CD4-positive, alpha-beta T cell treated with Interleukin-17A for 1 hour (primary cell): ENCODE measurements at places on chromosomes 3 and 15.

- no peak for DNase-seq
Observed at GRCh38 chr3:165619069-165619468, 218.2 kb downstream of the BCHE start.

- no peak for DNase-seq
Observed at GRCh38 chr3:79410136-79410535, 357.7 kb downstream of the ROBO1 start.

GRCh38 chr3:4532535-4533112, 39.5 kb downstream of the ITPR1 start:
- no peak for DNase-seq

- no peak for DNase-seq
Observed at GRCh38 chr3:131453533-131453932, 49.2 kb downstream of the MRPL3 start.

- no peak for DNase-seq
Observed at GRCh38 chr15:86041399-86041798, 38.3 kb upstream of the AGBL1 start.

GRCh38 chr3:188962253-188963247, 209.2 kb upstream of the TPRG1 start:
- no peak for DNase-seq

DNA sequence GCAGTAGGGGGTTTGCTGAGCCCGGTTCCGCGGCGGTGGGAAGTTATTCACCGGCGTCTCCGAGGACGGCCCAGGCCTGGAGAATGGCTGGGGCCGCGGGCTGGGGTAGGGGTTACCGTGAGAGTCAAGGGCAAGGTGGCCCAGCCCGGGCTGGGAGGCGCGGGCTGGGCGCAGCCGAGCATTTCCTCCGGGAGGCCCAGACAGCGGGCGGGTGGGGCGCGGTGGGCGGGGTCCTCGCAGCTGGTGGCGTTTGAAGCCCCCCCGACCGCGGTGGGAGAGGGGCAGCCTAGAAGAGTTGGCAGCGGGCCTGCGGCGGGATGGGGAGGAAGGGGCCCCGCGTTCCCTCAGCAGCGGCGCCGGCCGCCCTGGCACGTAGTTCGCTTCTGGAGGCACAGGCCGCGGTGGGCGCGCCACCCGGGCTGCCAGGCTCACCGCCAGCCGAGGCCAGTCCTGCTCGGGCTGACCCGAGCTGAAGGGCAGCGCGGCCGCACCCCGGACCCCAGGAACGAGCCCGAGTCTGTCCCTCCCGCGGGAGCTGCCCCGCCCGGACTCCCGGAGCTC, 960 bp upstream of the KLF13 start:
- peak; percentile 67 for DNase-seq

GRCh38 chr3:58106061-58106460, 97.8 kb downstream of the FLNB start:
- DNase-seq, result no peak

GRCh38 chr3:191430103-191430502, 30.9 kb upstream of the PYDC2 start:
- DNase-seq, result no peak

- no peak for DNase-seq
Observed at GRCh38 chr15:36866896-36867295, 233.5 kb downstream of the MEIS2 start.

DNA sequence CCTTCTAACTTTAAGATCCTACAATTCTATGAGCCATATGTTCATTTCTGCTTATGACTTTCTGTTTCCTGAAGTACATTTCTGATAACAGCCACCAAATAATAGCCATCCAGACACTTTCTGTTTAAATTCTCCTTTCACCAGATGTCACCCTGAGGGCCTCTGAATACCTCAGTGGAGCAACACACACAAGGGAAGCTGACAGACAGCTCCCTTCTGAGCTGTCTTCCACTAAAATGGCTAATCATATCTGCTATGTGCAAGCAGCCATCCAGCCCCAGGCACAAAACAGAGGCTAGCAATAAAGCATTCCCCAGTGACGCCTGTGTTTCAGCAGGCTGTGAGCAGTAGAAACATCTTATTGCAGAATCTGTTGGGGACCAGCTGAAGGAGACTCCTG, 666.6 kb upstream of the UBE2E2 start:
- no peak for DNase-seq

DNA sequence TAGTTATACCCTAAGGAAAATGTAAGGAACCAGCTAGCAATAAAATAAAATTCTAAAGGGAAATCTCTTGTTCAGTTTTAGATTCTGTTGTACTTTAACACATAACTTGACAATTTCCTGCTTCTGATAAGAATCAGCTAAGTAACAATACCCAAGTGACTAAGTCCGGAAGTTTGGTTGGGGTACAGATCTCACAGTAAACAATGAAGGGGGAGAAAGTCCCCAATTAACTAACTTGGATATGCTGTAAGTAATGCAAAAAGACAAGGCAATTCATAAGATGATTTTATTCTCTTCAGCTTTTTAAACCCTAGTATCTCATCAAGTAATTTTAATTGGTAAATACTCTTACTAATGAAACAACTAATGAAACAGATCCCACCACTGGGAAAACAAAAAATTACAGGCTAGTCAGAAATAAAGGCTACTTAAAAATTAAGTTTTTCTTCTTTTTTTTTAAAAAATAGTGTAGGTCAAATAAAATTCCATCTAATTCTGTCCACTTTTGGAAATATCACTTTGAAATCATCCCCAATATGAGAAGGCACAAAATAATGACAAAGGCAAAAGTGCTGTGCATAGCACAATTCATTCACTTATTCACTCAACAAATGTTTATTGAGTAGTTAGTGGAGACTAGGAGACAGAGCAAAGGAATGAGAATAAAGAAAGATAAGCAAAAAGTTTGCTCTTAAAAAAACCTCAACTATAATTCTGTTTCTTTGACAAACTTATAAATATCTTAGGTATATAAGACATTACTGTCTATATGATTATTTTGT, 37.8 kb upstream of the IL20RB start:
- DNase-seq, result peak; percentile 86

GRCh38 chr15:58575045-58575786, 143.4 kb downstream of the LIPC start:
- DNase-seq, result no peak

DNA sequence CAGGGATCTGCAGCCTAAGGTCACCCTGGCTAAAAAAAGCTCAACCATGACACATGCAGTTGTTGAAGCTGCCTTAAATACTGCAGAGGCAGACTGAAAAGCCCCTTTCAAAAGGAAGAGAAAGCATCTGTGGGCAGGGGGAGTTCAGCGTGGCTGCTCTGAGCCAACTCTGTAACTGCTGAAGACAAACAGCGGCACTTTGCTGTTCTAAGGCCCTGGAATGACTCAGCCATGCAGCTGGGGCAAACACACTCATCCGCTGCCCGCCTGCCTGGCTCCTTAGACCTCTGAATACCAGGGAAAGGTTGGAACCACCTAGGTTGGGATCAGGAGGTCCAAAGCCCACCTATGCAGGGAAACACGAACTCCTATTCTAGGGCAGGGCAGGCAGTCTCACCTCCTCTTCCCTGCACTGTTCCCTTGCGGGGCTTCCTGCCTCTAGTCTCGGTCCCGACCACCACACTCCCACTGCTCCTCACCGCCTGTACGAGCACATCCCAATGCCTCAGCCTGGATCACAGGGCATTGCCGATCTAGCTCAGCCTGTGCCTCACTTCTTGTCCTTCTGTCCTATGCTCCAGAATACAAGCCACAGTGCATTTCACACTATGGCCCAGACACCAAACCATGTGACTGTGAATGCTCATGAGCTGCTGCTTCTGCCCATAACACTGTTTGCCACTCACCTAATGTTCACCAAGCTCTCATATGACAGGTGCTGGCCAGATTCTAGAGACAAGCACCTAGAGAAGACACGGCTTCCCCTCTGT, 6.6 kb upstream of the MUSTN1 start:
- DNase-seq, result no peak

GRCh38 chr3:36380221-36381031, at the start of gene STAC:
Gene STAC, plus strand, starts transcription at chr3:36380504. Its CDS starts 140 bp downstream, at chr3:36380644.
- DNase-seq, result no peak

- DNase-seq, result no peak
Observed at GRCh38 chr15:69126054-69126469, 34.4 kb upstream of the GLCE start.

DNA sequence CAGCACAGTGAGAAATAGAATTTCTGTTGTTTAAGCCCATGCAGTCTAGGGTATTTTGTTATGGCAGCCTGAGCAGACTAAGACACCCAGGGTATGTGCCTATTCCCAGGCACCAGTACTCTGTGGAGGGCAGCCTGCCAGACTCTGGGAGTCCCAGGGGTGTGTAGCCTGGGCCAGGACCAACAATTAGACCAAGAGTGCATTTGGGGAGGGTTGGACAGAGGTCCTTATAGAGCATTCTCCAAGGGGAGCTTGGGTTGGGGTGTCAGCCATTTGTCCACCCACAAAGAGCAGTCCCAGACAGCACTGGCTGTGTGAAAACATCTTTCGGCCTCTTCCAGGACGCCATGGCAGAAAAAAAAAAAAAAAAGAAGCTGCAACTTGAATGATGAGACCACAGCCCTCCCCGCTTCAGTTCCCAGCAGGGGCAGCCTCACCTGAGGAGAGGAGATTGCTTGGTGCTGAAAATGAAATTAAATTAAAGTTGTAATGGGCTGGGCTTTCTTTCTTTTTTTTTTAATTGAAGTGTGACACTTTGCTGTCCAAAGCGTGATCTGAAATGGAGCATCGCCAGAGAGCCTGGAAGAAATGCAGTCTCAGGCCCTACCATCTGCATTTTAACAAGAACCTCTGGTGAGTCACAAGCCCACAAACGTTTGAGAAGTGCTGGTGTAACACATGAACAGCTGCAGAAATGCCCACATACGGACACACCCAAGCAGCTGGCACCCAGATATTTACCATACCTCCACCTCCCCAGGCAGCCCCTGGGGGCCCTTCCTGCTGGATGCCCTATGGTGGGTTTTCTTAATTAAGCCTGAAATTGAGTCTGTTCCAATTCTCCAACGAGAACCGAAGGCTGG, 21.3 kb upstream of the CAV3 start:
- peak; percentile 19 for DNase-seq

- DNase-seq, result no peak
Observed at GRCh38 chr15:31158858-31159569, 57.5 kb upstream of the TRPM1 start.

- no peak for DNase-seq
Observed at GRCh38 chr15:39575180-39575579, 5.7 kb upstream of the THBS1 start.

DNA sequence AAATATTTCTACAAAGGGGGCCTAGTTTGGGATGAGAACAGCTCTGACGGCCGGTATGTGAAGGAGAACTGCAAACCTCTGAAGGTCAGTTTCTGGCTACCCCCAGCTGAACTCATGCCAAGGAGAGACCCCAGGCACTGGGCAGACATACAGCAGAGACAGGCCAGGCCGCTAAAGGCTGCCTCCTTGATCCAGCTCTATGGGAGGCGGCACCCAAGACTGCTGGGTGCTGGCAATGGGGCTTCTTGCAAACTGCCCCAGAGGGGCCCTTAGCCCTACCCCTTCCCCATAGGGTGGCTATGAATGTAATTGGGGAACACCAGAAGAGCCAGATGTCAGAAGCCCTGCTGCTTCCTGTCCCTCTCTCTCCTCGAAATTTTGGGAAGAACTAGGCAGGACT, 13.3 kb downstream of the CLK3 start:
- no peak for DNase-seq
